ENCODE measurements at places on chromosomes 2 and 18.

GRCh38 chr18:78579854-78580577 lies 399.6 kb upstream of the SALL3 start:
- DNase-seq, result no peak

DNA sequence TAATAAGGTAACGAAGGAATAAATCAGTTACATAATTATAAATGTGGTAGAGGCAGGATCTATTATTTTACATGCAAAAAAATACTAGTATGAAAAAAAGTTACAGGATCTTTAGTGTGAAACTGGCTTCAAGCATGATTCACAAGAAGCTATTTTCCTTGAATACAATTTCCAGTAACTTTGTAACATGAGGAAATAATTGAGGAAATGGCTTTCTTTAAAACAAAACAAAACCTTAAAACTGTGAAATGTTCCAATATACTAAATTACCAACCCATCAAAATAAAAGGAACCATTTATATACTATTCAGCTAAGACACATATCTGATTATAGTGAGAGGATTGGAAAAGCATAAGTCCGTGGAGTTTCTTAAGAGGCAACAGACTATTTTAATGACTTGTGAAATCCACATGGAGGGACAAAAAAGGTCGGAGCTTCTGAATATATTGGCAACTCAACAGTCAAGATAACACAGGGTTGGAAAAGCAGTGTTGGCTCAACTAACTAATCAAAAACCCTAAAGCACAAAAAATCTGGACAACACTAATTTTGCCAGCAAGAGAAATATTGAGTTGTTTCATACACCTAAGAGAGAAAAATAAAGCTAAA lies 10.6 kb downstream of the IRS1 start:
- DNase-seq, result no peak

DNA sequence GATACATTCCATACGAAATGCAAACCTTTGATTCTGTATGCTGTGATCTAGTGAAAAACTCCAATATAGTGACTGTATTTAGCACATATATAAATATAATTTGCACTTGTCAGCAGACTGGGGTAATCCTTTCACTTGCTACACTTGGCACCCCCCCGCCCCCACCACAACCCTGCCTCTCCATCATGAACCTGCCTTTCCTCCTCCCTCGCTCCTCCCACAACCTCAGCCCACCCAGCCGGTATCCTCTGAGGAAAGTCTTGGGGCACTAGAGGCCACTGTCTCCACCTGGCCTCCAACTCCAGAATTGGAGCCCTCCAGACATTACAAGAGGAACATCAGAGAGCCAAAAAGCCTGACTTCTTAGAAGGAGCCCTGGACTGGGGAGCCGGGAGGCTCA lies 196.3 kb downstream of the LOXHD1 start:
- no peak for DNase-seq

DNA sequence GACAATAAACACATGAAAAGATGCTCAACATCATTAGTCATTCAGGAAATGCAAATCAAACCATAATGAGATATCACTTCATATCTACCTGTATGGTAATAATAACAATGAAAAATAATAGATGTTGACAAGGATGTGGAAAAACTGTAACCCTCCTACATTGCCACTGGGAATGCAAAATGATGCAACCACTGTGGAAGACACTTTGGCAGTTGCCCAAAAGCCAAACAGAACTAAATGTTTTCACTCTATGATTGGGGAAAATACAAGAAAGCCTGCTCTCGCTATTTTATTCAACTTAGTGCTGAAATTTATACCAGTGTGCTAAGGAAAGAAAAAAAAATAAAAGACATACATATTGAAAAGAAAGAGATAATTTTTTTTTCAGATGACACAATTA lies 934.5 kb downstream of the CNTNAP5 start:
- DNase-seq, result no peak

All from activated T-helper 1 cell treated with Interleukin-2 at 50 U/mL for 16 hours (primary cell).